ENCODE measurements at places on chromosomes 13 and 19.

GRCh38 chr19:28468701-28469459 lies 744.1 kb downstream of the UQCRFS1 start:
- peak; percentile 44 for DNase-seq

DNA sequence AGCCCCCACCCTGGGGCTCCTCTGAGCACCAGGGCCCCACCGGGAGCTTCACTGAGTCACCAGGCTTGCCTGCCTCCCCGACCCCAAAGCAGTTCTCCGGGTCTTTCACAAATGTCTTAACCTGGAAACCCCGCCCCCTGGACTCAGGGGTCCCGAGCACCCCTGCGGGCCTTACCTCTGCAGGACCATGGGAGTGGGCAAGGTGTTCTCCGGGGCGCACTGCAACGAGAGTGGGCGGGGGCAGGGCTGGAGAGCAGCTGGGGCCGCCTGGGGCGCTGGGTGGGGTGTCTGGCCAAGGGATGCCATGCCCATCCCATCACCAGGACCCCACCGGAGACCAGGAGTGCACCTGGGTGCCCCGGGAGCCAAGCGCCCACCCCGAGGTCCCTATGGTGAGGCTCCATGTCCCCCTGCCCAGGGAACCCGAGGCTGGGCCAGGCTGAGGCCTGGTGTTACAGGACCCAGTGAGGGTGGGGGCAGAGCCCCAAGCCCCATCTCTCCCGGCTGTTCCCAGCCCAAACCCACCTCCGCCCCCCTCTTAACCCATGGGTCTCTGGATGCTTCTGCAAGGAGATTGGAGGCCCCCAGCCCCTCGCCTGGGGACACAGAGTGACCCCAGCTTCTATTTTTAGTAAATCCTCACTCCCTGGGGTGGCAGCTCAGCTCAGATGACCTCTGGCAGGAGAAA lies 10.9 kb downstream of the MKNK2 start:
- DNase-seq: no peak

DNA sequence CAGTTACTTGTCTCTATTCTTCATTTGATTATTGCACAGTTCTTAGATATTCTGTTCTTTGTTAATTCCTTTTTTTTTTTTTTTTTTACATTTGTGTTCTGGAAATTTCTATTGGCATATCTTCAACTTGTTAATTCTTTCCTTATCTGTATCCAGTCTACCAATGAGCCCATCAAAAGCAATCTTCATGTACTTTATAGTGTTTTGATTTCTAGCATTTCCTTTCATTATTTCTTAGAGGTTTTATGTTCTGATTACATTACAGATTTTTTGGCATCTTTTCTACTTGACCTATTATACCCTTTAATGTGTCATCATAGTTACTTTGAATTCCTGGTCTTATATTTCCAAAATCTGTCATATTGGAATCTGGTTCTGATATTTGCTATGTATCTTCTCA lies 2194.8 kb downstream of the PCDH9 start:
- no peak for DNase-seq

- peak; percentile 47 for DNase-seq
These were observed 70.9 kb downstream of the GGACT start for GRCh38 chr13:100517728-100518127.

DNA sequence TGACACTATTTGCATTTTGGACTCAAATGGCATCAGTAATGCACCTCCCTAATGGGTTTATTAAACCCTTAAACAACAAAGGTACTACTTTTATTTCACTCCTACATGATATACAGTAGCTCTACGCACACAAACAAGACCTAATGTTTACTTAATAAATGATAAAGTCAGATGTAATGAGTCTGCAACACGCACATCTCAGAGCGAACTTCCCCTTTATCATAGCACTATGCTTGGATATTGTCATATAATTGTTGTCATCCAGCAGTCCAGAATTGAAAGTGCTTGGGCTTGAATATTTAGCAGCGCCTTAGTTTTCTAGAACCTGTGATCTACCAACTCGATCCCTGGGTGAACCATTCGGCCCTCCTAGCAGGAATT lies 772 bp downstream of the PARP4 start:
- no peak for DNase-seq

- peak; percentile 83 for DNase-seq
These were observed 277.8 kb downstream of the FOXO1 start for GRCh38 chr13:40388617-40389016.

DNA sequence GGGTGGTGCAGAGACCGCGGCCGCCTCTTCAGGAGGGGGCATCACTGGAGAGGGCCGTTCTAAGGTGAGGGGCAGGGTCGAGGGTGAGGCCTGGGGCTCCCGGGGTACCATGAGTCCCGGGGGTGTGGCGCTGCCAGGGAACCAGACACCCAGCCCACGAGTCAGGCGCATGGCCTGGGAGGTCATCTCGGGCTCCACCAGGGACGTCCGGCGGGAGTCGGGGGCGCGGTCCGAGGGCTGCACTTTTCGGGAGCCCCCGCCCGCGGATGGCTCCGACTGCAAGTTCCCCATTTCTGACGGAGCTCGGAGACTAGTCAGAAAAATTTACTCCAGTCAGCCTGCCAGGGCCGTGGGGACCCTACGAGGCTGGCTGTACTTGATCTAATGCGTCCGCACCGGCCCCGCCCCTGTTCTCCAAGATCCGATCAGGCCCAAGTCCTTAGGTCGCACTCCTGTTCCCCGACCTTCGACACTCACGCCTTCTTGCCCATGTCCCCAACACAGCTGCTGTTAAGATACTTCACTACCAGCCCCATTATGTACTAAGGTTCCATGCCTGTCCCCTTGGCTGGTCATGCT lies 774 bp downstream of the GGN start:
- DNase-seq: peak; percentile 40

DNA sequence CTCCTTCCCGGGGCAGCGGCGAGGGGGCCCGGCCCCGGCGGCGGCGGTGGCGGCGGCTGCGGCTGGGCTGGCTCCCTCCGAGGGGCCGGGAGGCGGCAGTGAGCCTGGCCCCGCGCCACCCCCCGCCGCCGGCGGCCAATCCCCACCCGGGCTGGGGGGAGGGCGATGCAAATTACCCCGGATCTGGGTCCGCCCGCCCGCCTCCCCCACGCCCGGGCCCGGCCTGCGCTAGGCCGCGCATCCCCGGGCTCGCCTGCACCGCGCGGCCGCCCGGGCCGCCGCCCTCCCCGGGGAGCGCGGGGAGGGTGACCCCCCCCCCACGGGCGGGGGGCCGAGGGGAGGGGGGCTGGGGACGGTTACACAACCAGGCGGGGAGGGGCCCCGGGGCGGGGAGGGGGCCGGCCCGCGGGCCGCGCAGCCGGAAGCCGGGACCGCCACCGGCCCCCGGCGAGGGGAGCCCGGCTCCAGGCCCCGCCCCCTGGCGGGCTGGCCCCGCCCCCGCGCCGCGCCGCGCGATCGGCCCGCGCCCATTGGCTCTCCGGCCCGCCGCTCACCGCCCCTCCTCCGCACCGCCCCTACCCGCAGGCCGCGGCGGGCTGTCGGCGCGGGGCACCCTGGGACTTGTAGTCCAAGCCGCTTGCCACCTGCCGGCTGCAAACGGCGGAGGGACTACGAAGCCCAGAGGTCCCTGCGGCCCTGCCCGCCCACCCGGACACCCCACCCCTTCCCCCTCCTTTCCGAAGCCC lies 1.1 kb downstream of the ZBTB7A start:
- DNase-seq: peak; percentile 98

GRCh38 chr19:38713227-38713649 lies 31.0 kb downstream of the CAPN12 start:
- DNase-seq: no peak

- DNase-seq: no peak
These were observed 33.4 kb downstream of the ALG5 start for GRCh38 chr13:36965767-36966166.

DNA sequence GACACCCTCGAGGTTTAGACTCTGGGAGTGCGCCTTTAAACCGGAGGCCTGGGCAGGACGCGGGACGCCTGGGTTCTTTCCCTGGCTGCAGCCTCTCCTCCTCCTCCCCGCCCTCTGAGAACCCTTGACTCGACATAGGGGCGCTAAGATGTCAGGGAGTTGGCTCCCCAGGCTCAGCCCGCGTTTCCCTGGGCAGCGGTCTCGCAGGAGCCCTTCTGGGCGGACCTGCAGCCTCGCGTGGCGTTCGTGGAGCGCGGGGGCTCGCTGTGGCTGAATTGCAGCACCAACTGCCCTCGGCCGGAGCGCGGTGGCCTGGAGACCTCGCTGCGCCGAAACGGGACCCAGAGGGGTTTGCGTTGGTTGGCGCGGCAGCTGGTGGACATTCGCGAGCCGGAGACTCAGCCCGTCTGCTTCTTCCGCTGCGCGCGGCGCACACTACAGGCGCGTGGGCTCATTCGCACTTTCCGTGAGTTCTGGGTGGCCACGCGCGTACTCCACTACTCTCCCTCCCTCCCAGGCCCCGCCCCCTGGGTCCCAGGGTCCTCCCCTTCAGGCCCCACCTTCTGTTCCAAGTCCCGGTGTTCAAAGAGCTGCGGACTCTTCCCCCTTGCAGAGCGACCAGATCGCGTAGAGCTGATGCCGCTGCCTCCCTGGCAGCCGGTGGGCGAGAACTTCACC lies 1.3 kb downstream of the ICAM5 start:
- peak; percentile 35 for DNase-seq

- DNase-seq: no peak
These were observed 14.4 kb downstream of the RGL3 start for GRCh38 chr19:11404588-11405222.

DNA sequence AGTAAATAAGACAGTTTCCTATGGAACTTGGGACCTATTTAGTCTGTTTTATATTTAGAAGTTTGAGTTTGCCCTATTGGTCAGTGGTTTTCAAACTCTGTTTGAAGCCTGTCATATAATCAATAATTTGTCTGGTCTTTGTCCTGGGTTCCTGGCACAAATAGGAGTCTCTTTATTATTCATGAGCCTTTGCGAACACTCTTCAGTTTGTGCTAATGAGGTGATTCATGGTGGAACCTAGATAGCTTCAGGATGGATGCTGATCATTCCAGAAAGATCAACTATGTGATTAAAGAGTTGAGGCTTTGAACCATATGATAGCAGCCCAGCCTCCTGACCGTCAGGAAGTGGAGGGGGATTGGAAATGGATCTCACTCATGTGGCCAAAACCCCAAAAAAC lies 10.0 kb upstream of the VWA8 start:
- DNase-seq: no peak

- DNase-seq: no peak
These were observed 108.7 kb downstream of the TEX29 start for GRCh38 chr13:111429064-111429558.

GRCh38 chr13:64054321-64054720 lies 2638.7 kb upstream of the PCDH20 start:
- DNase-seq: no peak

GRCh38 chr19:13461536-13461935 lies 44.7 kb downstream of the CACNA1A start:
- no peak for DNase-seq

DNA sequence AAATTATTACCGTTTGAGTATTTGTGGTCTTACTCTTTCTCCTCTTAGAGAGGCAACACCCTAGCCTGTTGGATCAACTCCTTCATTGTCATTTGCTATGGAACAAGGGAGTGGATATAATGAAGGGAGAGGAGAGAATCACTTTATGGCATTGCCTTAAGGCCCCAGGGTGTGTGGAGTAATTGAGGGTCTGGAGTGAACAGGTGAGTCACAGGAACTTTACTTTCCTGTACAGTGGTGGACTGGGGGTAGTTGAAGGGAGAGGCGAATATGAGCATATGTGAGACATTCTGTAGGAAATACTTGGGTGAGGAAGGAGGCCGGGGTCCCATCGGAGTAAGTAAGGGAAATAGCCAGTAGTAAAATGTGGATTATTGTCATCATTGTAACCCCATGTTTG lies 17.0 kb downstream of the DGKH start:
- no peak for DNase-seq

DNA sequence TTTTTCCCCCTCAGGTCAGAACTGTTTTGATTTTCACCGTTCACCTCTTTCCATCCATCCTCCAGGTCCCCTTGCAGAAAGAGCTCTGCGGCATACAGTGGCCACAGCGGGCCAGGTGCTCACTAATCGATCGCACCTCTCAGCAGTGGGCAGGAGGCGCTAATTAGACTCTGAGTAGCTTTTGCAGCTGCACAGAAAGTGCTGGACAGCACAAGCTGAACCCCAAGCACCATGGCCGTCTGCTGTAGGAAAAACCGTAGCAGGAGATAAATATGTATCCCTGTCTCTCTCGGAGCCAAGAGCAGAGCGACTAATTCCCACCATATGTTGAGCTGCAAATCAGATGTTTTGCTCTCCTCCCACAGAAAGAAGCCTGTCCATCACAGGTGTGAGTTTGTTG lies 54.4 kb downstream of the PEX11G start:
- DNase-seq: no peak

DNA sequence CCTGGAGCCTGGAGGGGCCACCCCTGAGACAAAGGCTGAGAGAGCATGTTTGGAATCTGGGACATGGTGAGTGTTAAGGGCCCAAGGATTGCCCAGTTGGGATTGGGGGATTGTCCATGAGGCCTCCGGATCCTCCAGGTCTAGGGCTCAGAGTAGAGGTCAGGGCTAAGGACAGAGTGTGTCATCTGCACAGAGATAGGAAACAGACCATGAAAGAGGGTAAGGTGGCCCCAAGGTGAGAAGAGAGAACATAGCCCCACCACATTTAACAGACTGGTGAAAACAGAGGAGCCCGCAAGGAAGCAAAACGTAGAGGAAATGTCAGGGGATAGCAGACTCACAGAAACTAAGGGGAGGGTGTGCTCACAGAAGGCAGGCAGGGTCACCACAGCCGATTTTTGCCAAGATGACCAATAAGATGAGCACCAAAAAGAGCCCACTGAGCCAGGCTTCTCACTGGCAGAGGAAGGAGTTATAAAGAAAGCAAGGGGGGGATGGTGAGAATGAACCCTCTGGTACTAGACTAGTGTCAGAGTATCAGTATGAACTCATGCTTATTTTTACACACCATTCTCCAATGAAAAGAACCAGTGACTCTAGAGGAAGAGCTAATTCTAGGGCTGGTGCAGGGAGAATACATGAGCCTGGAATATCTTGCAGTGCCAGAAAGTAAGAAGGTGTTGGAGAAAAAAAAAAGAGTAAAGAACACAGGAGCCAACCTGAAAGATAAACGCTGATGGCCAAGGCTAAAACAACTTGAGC lies 17.5 kb downstream of the DYRK1B start:
- DNase-seq: no peak

DNA sequence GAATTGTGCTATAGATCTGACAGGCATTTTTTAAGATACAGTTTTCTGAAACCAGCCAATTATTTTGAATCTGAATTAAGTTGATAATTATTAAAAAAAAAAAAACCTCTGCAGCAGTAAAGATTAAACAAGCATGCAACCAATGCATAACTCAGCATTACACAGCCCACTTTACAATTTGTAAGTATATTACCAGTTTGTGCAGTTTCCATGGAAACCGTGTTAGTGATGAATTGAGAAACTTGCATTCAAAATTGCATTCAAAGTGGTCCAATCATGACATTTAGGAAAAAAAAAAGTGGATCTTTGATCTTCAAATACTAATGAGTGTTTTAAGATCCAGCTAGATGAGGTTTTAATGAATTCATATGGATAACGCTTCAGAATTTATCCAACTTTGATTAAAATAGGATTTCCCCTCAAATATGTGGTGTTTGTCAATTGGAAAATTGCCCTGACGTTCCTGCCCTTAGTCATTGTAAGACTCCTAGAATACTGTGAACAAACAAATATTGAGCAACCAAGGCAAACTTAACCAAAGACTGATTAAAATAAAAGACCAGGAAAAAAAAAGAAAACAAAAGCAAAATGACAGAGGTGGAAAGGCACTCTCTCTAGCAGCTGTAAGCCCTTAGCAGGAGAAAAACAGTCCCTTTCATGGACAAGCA lies 314.8 kb upstream of the MAB21L1 start:
- DNase-seq: no peak
